HCT116 (cell line): ENCODE measurements at places on chromosomes 12 and 14. TPM values are rescaled to one million over a fixed set of nuclear protein-coding genes. Genes with fewer than 3 reads are reported as not detected.

- H3K4me1 ChIP-seq, result peaks cover 12% of the 10 kb centered on the region
- no peak overlapping the region; the same call in 1 of the 2 replicates for H3K27ac ChIP-seq
- H3K36me3 ChIP-seq, result no peaks in the 10 kb centered on the region
- no peaks in the 10 kb centered on the region for H3K27me3 ChIP-seq
Measured at GRCh38 chr14:95311752-95312151, 8.0 kb downstream of the CLMN start.

- H3K4me3 ChIP-seq, result no peak overlapping the region
- peaks cover 19% of the 10 kb centered on the region for H3K4me1 ChIP-seq
- H3K36me3 ChIP-seq, result no peaks in the 10 kb centered on the region
- no peaks in the 10 kb centered on the region for H3K27me3 ChIP-seq
- DNase-seq, result peak; percentile 62
Measured at GRCh38 chr14:64569138-64569631, 19.4 kb downstream of the PPP1R36 start.

DNA sequence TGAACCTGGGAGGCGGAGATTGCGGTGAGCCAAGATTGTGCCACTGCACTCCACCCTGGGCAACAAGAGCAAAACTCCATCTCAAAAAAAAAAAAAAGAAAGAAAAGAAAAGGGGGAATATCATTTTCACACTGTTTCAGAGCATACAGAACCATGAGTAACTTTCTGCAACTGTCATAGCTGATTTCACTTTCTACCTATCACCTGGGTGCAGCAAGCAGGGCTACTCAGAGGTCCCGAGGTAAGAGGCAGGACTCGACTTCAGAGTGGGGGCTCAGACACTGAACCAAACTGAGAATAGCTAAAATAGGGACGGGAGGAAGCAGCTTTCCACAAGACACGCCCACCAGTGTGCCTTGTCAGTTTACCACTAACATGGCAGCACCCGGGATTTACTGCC is 29.8 kb downstream of the OR10P1 start:
- H3K36me3 ChIP-seq, result no peaks in the 10 kb centered on the region
- no peak for DNase-seq
- H3K27me3 ChIP-seq, result no peaks in the 10 kb centered on the region

GRCh38 chr14:87489196-87489819 is 503.7 kb downstream of the GALC start:
- no peak for DNase-seq
- H3K27ac ChIP-seq, result no peak overlapping the region
- no peaks in the 10 kb centered on the region for H3K4me1 ChIP-seq
- H3K36me3 ChIP-seq, result no peaks in the 10 kb centered on the region
- H3K4me3 ChIP-seq, result no peak overlapping the region
- H3K27me3 ChIP-seq, result no peaks in the 10 kb centered on the region

CMA1 gene
- total RNA-seq, result not detected

TMEM121 gene
- 5.5 TPM for total RNA-seq

RAD51AP1 gene
- total RNA-seq, result 28.2 TPM

PROX2 gene
- total RNA-seq, result not detected
